ENCODE measurements at places on chromosomes 1 and 21.

DNA sequence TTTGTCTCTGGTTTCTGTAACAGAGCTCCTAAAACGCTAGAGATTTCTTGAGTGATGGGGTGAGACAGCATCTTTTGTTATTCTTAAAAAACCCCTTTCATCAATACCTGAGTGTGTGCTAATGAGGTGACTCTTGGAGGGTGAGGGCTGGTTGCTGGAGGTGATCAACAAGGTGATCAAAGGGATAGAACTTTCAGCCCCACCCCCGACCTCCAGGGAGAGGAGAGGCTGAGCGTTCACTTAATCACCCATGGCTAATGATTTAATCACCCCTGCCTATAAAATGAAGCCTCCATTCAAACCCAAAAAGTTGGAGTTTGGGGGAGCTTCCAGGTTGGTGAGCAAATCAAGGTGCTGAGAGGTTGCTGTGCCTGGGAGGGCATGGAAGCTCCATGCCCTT lies 175.4 kb downstream of the SLC35F3 start:
- no peak for DNase-seq

DNA sequence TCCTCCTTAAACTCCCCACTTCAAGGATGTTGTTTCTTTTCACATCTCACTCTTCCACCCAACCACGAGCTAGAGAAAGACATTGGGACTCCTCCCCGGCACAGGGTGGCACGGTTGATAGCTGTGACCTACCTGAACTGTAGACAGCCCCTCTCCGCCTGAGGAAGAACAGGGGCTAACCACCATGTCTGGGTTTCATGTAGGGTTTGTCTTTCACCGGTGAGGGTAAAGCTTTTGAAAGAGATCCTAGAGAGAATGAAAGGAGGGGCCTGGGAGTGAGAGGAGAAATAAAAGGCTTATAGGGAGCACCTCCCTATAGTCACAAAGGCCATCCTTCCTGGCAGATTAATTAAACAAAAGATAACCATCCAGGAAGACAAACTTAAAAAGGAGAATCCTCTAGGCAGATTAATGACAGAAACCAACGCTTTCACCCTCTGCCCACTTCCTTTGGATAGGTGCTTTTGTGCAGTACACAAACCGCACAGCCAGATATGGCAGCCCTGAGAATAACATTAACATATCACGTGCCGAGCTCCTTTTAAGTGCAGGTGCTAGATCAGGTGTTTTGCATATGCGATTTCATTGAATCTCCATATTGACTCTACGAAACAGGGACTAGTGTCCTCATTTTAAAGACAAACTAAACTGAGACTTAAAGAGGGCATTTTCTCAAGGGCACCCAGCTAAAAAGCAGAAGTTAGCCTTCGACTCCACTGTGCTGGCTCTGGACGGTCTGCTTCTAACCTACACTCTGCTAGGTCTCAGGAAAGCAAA lies 178.1 kb upstream of the RUNX1 start:
- no peak for DNase-seq

- DNase-seq: no peak
Measured at GRCh38 chr1:246959944-246960693, 28.4 kb upstream of the AHCTF1 start.

- peak; percentile 96 for DNase-seq
Measured at GRCh38 chr1:149885339-149886120, 13.8 kb upstream of the BOLA1 start.
